ENCODE measurements at places on chromosomes 3 and 15. TPM values are rescaled to one million over a fixed set of nuclear protein-coding genes. Genes with fewer than 3 reads are reported as not detected.

DNA sequence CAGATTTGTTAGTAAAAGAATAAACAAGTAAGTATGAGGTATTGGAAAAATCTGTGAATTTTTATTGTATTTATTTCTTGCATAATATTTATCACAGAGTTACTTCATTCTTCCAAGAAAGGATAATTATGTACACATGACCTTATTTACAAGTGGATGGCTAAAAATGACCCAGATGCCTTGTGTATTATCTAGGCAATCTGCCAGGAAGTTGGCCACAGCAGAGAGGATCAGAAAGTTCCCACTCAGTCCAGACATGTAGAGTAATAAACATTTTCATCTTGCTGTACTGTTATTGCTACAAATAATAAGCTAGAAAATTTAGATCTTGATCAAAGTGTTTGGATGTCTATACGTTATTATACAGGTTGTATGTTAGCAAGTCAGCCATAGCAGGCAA, 317.1 kb downstream of the EPHA6 start:
- no peak for DNase-seq

DNA sequence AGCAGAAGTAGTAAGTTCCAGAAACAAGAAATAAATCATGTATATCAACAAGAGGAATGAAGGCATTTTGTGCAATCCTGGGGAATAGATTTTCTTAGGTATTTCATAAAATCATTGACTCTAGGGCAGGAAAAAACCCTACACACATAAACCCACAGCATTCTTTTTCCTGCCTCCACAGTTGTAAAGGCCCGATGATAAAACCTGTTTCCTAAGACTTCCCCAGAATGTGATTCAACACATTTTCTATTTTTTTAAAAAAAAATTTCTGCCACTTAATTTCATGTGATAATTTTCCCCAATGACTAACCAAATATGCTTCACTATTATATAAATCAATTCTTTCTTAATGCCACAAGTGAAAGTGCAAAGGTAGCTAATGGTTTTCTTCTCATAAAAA, 407.0 kb downstream of the FHIT start:
- DNase-seq, result no peak

- peak; percentile 71 for DNase-seq
Measured at GRCh38 chr15:60713119-60714084, 234.5 kb upstream of the ICE2 start.

DNA sequence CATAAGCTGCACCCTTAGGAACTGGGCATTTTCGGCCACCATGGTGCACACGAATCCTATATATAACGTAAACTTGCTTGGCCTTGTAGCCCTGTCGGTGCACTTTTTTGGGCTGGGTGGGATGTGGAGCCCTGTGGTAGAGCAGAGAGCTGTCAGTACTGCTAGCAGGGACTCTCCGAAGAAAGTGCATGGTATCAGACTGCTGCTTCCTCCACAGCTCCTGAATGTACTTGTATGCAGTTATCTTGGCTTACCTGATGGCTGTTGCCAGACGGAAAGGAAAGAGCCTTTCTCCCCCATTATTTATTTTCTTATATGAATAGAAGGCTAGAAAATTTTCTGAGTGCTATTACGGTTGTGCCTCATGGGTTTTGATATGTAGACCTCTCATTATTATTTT, 8.4 kb downstream of the GALK2 start:
- no peak for DNase-seq

DNA sequence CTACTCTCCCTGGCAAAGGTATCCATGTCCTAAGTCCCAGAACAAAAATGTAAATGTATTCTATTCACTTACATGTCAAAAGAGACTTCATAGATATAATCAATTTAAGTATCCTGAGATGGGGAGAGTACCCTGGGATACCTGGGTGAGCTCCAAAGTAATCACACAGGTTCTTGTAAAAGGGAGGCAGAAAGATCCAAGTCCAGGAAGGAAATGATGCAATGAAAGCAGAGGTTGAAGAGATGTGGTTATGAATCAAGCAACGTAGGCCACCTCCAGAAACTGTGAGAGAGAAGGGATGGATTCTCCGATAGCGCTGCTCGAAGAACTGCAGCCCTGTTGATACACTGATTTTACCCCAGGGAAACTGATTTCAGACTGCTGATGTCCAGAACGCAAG, 93.9 kb upstream of the VGLL3 start:
- no peak for DNase-seq

DNA sequence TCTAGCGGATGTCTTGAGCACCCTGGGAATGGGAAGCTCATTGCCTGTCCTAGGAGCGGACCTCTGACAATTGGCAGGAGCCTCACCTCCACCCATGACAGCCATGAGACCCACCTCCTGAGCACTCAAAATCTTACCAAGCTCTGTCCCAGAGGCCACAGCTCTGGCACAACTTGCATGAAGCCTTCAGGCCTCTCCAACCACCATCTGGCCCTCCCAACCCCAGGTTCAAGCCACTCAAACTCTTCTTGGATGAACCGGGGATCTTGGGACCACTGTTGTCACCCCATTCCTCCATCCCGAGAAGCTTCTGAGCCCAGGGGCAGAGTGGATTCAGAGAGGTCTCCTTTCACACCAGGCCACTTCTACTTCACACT, 1.5 kb downstream of the VIPR1 start:
- no peak for DNase-seq

- no peak for DNase-seq
Measured at GRCh38 chr3:84442533-84442932, 516.3 kb upstream of the CADM2 start.

- peak; percentile 18 for DNase-seq
Measured at GRCh38 chr3:33612607-33613006, 105.4 kb downstream of the CLASP2 start.

GRCh38 chr15:37131621-37132020, 31.3 kb upstream of the MEIS2 start:
- no peak for DNase-seq

Gene LDHAL6B
- not detected for total RNA-seq

Gene PDCD6IP
- total RNA-seq, result 325 TPM

Gene SKOR1
- total RNA-seq, result 0.05 TPM

Gene SMCO1
- total RNA-seq, result not detected

Gene THAP10
- total RNA-seq, result 2.0 TPM

Gene SLC22A13
- total RNA-seq, result 0.19 TPM
